HuH-7 (cell line): ENCODE measurements at places on chromosomes 5 and 9.

DNA sequence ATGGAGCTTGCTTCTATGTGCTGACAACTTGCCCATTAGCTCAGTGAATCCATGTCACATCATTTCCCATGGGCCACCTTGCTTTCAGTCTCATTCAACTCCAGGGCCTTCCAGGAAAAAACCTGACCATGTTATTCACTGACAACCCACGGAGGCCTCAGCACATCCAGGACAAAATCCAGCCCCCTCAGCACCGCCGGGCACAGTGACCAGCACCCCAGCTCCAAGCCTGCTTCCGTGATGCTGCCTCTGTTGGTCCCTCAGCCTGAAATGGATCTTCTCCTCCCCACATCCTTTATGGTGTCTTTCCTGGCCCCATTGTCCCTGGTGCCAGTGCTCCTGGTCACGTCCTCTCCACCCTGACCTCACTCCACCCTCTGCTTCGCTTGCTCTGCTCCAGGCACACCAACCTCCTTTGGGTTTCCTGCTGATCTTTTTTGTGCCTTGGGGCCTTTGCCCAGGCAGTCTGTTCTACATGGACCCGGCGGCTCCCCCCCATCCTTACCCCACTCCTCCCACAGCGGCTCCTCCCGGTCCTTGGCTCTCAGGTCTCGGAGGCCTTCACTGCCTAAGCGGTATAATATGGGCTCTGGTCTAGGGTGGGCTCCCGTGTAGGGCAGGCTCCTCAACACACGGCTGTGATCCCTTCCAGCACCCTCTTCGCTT, 25.0 kb downstream of the ANKS6 start:
- DNase-seq = no peak

DNA sequence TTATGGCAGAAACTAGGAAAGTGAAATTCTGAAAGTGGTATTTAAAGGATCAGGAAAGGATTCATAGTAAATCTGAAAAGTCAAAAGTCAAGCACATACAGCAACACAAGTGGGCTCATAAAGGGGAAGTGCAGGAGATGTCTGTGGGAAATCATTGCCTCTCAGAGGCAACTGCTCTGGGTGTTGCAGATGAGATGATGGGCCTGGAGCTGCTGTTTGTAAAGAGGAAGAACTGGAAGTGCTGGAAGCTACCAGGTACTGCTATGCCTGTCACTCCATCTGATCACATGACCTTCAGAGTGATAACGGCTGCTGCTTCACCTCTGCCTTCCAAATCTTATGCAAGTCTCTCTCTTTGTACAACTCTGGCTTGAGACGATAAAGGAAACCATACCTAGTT, 55.9 kb downstream of the ADRB2 start:
- no peak for DNase-seq

DNA sequence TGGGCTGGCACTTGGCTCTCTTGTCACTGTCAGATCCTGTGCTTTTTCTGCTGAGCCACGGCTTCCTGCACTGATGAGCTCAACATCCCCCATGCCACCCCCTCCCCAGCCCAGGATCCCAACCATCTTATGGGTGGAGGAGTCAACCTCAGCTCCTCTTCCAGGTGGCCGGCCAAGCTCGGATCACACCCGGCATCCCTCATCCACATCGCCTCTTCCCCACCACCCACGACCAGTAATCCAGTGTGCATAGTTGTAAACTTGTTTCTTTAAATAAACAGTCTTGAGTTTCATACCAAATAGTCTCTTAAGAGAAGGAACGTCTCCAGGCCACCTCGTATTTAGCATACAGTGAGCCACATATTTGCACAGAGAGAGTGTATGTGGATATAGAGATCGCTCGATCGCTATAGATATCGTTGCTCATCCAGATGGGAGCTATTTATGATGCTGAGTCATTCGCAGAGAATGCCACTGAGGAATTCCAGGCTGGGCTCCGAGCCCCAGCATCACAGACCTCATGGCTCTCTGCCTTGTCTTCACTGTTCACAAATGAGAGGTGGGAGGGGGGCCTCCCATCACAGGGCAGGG, 61.8 kb upstream of the CPLX2 start:
- DNase-seq = no peak

GRCh38 chr9:128901822-128902221, 19.0 kb upstream of the PHYHD1 start:
- DNase-seq = no peak

GRCh38 chr5:171888051-171888481, 102.4 kb downstream of the SMIM23 start:
- no peak for DNase-seq

DNA sequence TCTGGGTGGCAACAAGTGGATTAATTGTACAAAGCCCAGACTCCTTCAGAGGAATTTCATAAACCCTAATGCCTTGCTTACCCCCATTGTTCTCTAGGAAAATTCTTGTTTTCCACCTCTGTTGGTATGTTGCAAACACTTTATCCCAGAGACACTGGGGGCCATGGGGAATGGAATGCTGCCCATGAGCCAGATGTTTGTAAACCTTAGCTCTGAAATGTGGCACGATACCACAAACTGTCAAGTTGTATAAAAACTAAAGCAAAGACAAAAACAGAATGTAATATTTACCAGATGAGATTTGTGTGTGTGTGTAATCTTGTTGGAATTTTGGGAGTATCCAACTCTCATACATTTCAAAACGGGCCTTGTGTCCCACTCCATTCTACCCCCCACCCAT, 465.0 kb downstream of the EBF1 start:
- no peak for DNase-seq

DNA sequence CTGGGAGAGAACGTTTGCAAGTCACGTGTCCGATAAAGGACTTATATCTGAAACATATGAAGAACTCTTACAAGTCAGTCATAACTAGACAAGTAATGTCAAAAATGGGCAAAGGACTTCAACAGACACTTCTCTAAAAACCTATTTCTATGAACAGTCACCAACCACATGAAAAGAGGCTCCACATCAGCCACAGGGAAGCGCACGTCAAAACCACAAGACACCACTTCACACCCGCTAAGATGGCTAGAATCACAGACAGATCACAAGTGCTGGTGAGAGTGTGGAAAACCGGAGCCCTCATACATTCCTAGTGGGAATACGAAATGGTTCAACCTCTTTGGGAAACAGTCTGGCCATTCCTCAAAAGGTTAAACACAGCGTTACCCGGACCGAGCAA, 11.5 kb upstream of the CARD9 start:
- DNase-seq = no peak

- no peak for DNase-seq
Observed at GRCh38 chr5:78738693-78739300, 90.2 kb upstream of the LHFPL2 start.

- no peak for DNase-seq
Observed at GRCh38 chr9:130208600-130209347, 36.6 kb downstream of the NCS1 start.

DNA sequence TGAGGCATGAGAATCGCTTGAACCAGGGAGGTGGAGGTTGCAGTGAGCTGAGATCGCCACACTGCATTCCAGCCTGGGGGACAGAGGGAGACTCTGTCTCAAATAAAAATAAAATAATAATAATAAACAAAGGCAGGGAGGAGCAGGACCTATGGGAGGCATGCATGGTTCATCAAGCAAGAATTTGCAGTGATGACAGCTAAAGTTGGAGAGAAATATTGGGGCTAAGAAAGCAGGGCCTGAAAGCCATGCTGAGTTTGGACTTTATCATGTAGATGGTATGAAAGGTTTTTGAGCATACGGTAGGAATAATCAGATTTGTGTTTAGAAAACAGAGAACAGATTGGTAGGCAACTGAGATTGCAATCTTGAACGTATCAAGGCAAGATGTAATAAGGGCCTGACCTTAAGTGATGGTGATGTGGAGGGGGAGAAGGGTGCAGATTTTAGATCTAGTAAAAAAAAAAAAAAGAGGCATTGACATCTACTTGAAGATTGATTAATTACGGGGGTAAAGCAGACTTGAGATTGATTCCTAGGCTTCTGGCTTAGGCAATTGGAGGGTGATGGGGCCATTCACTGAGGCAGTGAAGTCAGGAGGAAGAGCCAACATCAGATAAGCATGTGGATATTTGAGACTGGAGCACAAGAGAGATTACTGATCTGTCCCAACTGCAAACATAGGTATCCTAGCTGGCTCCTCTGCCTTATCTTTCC, 50.7 kb downstream of the CFAP95 start:
- DNase-seq = no peak
